Tibial nerve (tissue), 4 donors: ENCODE measurements at places on chromosomes 12 and 14.

- no peak for DNase-seq
These were observed 110.5 kb downstream of the PAH start for GRCh38 chr12:102806592-102806991.

DNA sequence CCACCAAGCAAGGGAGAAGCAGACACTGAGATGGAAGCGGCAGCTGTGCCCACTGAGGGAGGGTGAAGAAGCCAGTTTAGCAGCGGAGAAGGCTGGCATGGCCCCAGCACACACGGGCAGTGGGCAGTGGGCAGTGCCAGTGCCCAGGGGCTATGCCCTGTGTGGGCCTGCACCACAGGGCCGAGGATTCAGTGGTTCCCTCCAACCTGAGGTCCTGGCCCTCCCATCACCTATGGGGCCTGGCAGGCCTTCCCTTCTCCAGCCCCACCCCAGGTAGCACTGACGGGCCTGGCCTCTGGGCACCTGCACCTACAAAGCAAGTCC lies 81.1 kb downstream of the ITPK1 start:
- DNase-seq = no peak

- DNase-seq = no peak
These were observed at the start of gene CLEC4D for GRCh38 chr12:8513256-8513655. Gene CLEC4D, plus strand, starts transcription at chr12:8513503. Its CDS starts 230 bp downstream, at chr12:8513733.

DNA sequence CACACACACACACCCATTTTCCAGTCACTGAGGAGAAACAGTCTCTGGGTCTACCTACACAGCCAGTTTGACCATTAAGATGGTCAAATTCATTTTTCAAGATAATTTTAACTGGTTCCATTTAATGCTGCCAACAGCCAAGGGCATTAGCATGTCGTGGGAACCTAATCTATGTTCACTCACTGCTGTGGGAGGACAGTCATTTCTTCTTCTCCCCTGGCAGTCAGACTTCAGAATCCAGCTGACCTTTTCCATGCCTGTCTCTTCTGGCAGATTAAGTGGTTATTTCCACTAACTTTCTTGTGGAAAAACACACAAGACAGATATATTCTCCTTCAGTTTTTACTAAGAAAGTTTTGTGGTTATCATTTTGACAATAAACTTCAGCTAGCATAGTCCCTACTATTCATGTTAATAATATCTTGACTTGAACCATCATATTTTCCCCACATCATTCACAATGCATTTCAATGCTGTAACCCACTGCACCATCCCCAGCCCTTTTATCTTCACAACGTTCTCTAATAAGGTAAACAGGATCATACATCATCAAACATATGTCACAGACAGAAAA lies 82.2 kb downstream of the DAD1 start:
- no peak for DNase-seq

- no peak for DNase-seq
These were observed 93.6 kb upstream of the CNOT2 start for GRCh38 chr12:70149665-70150064.

DNA sequence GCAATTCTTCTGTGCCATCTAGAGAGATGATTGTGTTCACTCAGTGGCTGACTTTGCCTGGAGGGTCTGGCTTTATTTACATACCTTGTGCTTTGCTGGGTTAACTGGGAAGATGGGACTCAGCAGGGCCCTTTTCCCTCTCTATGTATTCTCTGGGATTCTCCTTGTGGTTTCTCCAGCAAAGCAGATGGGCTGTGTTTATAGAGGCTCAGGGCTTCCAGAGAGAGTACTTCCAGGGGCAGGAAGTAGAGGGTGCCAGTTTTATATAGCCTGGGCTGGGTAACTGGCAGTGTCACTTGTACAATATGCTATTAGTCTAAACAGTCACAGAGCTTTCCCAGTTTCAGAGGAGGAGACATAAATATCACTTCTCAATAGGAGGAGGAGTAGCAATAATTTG lies 509.9 kb downstream of the DIO2 start:
- no peak for DNase-seq

- no peak for DNase-seq
These were observed 9.4 kb upstream of the C12orf75 start for GRCh38 chr12:105321125-105321524.

GRCh38 chr12:43271659-43272058 lies 280.3 kb downstream of the ADAMTS20 start:
- DNase-seq = no peak

DNA sequence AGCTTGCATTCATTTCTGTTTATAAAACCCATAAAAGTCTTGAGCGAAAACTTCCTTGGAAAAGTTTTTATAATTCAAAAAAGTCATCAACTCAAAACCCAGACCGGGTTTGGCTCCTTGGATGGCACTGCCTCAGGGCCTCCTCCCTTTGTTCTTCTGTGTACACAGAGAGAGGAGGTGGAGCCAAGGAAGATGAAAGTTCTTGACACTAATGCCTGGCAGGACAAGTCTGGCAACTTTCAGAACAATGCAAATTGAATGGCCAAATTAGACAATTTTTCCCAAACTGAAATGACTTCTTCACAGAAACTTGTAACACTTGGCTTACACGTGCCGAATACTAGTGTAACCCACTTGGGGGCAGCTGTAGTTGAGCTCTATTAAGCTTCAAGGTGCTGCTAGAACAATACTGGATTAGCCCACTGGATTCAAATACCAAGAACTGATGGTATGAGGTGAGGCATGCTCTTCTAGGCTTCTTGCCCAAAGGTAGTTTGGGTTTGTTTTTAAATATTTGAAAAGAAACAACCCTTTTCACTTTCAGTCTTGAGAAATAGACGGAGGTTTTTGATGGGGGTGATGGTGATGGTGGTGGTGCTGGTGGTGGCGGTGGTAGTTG lies 86.6 kb upstream of the FRMD6 start:
- no peak for DNase-seq

- DNase-seq = no peak
These were observed 125.9 kb downstream of the PRICKLE1 start for GRCh38 chr12:42463671-42464070.

- DNase-seq = no peak
These were observed 84.2 kb downstream of the AVPR1A start for GRCh38 chr12:63066782-63067181.

- DNase-seq = no peak
These were observed 5.5 kb downstream of the HOXC10 start for GRCh38 chr12:53990311-53991076.

DNA sequence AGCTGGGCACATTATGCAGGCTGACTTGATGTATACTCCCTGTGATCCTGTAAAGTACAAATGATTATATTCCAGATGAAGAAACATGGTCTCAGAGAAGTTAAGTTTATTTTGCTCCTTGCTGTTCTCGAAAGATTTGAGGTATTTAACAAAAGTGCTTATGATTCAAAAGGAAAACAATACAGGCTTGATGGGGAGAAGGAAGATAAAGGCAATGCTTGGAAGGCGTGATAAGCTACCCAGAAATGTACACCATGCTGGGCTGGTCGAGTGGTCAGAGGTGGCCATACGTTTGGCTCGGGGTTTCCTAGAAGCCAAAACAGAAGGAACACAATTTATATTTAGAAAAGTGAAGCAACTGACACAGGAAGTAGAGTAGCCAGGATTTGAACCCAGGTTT lies 201.0 kb downstream of the KTN1 start:
- DNase-seq = no peak

- DNase-seq = no peak
These were observed 1222.3 kb upstream of the SEL1L start for GRCh38 chr14:82755923-82756322.

GRCh38 chr12:96198965-96199364 lies 4.8 kb downstream of the ELK3 start:
- no peak for DNase-seq

- DNase-seq = peak; percentile 72
These were observed 3.2 kb upstream of the SYNE3 start for GRCh38 chr14:95519699-95520098.

- DNase-seq = no peak
These were observed 125.1 kb upstream of the GRIP1 start for GRCh38 chr12:66803930-66804329.

GRCh38 chr12:40469736-40470135 lies 222.5 kb upstream of the CNTN1 start:
- no peak for DNase-seq

DNA sequence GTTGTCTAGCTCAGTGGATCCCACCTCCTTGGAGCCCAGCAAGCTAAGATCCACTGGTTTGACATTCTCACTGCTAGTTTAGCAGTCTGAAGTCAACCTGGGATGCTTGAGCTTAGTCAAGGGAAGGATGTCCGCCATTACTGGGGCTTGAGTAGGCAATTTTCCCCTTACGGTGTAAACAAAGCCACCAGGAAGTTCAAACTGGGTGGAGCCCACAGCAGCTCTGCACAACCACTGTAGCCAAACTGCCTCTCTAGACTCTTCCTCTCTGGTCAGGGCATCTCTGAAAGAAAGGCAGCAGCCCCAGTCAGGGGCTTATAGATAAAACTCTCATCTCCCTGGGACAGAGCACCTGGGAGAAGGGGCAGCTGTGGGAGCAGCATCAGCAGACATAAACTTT lies 16.7 kb upstream of the TAS2R43 start:
- DNase-seq = no peak

DNA sequence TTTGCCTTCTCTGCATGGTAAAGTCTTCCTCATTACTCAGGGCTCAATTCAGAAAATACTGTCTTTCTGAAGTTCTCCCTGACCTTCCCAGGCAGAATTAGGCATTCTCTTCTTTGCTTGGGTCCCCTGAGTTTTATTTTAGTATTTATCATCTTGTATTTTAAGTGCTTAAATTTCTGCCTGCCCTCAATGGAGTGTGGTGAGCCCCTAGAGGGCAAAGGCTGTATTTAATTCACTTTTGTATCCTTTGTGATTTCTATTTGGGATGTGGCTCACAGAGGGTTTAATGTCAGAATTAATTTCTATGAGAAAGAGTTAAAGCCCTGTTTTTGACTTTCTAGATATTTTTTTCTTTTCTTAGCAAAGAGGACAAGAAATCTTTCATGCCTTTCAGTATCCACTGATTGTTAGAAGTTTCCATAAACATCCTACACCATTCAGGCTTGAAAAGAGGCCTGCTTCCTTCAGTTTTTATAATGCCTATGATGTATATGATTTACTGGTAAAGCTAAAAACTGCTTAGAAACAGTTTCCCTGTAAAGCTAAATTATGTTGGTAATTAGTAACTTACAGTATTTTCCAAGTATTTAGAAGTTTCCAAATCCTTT lies 55.6 kb upstream of the PTPRB start:
- no peak for DNase-seq

DNA sequence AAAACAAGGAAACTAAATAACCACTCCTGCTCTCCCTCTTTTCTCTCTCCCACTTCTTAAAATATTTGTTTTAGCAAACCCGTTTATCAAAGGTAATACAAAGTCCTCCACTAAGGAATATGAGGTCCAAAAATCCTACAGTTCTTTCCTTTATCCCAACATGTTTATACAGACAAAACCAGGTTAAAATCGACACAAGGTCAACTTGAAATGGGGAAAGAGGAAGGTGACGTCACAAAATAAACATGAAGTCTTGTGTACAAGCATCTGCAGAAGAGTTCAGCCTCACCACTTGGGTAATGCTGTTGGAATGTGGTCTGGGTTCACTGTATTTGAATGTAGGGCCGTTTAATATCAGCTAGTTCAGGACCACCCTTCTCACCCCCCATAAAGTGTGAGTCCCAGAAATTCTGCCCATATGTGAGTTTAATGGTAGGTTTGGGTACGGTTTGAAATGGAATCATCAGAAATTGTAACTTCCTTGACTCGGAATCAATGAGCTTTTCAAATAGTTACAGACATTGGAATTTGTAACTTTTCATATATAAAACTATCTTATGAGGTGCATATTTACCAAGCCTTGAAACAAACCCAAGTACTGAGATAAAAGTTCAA lies 120.0 kb upstream of the SLC38A2 start:
- no peak for DNase-seq

DNA sequence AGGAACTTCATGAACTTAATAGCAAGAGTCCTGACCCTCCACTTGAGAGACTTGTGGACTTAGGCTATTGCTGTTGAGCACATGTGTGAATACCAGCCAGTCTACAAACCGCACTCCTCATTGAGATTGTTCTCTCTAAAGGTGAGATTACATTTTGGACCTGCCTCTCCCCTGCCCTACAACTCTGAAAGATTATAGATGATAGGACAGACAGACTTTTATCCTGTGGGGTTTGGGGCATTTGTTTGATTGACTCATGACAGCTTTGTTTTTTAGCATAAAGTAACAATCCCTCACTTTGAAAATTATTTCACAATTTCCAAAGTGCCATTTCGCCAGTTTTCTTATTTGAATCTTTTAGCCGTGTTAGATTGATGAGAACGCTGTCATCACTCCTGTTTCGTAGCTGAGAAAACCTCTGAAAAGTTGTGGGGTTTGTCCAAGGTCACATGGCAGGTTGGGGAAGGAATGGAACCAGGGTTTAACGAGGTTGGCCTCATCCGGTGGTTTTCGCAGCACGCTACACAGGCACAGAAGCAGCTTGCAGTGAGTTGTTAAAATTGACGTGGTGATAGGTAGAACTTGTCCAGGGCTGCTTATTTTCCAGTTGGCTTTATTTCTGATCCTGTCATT lies 836 bp downstream of the EVL start:
- DNase-seq = no peak

DNA sequence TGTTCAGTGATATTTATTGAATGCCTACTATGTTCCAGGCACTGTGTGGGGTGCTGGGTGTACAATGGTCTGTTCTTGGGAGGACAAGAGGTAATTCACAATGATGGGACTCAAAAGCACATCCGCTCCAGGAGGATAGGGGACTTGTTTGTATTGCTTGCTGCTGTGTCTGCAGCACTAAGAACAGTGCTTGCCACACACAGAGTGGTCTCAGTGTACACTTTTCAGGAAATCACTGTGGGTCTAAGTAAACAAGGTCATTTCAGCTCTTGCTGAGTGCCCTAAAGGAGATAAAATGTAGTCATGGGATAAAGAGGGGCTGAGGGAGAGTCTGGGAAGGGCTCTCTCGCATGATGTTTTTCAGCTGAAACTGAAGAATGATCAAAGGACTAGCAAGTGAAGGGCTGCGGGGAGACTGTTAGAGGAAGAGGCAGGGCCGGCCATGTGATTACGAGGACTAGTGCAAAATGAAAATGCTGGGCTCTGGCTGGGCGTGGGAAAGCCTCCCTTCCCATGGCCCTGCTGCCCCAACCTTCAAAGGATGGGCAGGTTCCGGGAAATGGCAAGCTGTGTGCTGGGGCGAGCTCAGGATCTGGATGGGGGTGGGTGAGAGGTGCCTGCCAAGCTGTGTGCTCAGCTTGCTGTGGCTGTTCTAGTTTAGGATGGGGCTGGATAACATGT lies 39.1 kb downstream of the ADCK1 start:
- no peak for DNase-seq

- DNase-seq = no peak
These were observed 32.3 kb downstream of the PROX2 start for GRCh38 chr14:74843653-74844052.

DNA sequence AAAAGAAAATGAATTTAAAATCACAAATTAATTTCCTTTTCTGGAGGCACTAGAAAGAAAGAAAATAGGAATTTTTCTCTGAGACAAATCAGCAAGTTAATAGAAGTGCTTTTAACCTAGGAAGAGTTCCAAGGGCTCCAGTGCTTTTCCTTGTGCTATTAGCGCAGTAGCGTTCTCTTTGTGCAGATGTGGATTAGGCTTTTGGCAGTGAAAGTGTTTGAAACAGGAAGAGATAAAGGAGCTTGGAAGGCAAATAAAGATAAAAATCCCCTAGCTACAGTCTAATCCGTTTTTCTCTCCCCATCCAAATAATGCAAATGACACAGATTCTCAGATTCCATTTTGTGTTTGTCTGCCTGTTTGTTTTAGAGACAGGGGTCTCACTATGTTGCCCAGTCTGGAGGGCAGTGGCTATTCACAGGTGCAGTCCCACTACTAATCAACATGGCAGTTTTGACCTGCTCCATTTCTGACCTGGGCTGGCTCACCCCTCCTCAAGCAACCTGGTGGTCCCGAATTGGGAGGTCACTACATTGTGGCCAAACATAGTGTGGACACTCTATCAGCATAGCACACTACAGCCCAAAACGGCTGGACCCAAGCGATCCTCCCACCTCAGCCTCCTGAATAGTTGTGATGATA lies 166.1 kb downstream of the PAWR start:
- DNase-seq = no peak
